Stomach (tissue), 19 donors: ENCODE measurements at places on chromosomes 4 and X. TPM values are rescaled to one million over a fixed set of nuclear protein-coding genes. Genes with fewer than 3 reads are reported as not detected.
A peak's percentile ranks its signal among the peaks of the same experiment; 100 is the strongest.

DNA sequence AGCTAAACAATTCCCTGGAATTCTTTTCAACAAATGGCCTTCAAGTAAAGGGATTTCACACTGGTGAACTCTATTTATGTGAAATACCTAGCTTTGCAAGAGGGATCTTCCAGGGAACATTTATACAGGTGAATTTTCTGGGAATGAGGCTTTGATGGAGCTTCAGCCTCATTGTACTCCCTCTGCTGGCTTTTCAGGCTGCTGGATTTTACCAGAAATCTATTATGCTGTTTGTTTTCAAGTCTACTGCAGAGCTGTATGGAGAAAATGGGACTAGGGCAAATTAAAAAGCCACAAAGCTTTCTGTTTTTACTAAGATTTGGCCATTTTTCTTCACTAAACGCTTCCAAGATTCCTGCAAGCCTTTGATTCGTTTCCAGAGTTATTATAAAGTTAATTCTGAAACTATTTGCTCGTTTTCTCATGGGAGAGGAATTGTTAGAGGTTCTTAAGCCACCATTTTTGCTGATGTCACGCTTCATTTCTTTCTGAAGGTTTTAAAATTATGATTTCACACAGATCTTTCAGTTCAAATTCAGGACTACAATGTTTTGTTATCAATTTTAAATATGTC is 31.6 kb downstream of the KDM6A start:
- H3K4me3 ChIP-seq, result no peak overlapping the region
- H3K36me3 ChIP-seq, result no peaks in the 10 kb centered on the region
- H3K27me3 ChIP-seq, result no peaks in the 10 kb centered on the region
- no peak for DNase-seq
- H3K27ac ChIP-seq, result no peak overlapping the region
- H3K4me1 ChIP-seq, result no peaks in the 10 kb centered on the region

GRCh38 chrX:25976683-25977310 is 161.3 kb upstream of the MAGEB18 start:
- no peaks in the 10 kb centered on the region for H3K4me1 ChIP-seq
- no peak overlapping the region for H3K4me3 ChIP-seq
- no peak for DNase-seq
- no peaks in the 10 kb centered on the region for H3K36me3 ChIP-seq

DNA sequence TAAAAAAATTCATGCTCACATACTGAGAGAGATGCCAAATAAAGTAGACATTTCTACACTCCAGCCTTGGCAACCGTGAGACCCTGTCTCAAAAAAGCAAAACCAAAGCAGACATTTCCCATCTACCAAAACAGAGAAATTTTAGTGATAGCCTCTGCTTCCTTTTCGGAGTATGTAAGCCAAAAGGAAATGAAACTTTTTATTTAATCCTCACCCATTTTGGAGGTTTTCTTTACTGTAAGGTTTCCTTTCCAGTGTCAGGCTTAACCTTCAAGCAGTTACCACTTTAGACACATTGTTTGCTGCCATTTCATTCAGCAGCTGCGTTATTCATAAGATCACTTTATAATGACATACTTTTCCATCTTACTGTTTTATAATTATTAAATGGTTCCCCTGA is 15.9 kb downstream of the ADD1 start:
- H3K27ac ChIP-seq, result peak overlapping the region; percentile 1
- H3K4me3 ChIP-seq, result no peak overlapping the region
- peaks cover 100% of the 10 kb centered on the region for H3K4me1 ChIP-seq
- H3K27me3 ChIP-seq, result no peaks in the 10 kb centered on the region

The HSD17B10 gene
- 20.0 TPM for total RNA-seq

GRCh38 chrX:17689971-17690409 is 47.3 kb upstream of the SCML1 start:
- no peaks in the 10 kb centered on the region for H3K27me3 ChIP-seq
- no peak overlapping the region for H3K4me3 ChIP-seq
- peak; percentile 41 for DNase-seq

DNA sequence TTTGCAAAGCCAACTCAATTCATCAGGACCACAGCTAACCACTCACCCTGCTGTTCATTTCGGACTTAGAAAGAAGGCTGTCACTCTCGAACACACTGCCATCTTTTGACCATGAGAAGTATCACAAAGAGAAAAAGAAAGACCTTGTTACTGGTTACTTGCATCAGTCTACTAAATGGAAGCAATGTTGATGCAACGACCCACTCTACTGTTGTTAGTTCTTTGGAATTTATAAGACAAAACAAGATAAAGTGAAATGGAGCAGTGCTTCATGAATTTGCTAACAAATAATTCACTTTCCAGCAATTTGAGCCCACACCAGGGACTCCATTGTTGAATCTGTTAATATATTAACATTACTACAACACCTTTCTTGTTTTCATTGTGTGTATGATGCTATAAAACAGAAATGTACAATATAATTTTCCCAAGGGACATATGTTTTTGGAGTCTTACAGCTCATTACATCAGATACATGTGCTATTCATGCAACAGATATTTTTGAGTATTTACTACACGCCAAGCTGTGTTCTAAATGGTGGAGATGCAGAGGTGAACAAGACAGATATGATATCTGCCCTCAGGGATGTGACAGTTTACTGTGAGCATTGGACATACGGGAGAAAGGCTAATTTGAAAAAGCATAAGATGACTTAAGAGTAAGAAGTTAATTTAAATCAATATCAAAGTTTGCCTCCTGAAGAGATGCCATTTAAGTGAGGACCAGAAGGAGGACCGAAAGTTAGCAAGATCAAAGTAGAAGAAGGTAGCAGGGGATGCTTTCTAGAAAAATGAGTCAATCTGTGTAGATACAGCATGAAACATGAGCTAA is 87.2 kb downstream of the AREG start:
- H3K27ac ChIP-seq, result no peak overlapping the region
- H3K4me3 ChIP-seq, result no peak overlapping the region
- H3K4me1 ChIP-seq, result no peaks in the 10 kb centered on the region
- no peak for DNase-seq

The HTN3 gene
- total RNA-seq, result not detected

The KLHL13 gene
- 5.5 TPM for total RNA-seq

DNA sequence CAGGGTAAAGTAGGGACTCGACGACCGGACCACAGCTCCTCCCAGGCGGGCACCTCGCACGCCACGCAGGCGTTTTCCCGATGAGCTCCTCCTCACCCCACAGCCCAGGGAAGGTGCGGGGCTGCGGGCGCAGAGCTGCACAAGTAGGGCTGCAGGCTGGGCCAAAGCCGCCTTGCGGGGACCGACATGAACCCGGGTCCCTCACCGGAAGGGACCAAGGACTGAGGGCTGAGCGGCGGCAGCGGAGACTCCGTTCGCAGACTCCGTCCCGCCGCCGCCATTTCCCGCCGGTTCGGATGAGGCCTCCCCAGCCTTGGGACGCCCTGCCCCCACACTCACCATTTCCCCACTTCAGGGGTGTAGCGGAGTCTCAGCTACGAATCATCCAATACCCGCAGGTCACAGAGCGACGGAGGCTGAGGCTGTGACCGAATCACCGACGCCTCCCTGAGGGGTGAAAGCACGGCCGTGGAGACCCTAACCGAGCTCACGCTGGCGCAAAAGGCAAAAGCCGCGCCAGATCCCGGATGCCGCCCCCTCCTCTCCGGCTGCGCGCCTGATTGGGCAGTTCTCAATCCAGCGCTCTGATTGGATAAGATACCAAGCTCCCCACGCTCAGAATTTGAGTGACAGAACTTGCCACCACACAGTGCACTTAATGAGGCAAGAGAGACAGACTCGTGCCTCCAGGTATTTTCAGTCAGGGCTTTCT is at the start of gene ZNF732:
Gene ZNF732 (minus strand): TSS at position 506 of the 712 bp plus-strand sequence. CDS start 164 bp downstream, at position 342.
- no peaks in the 10 kb centered on the region for H3K36me3 ChIP-seq
- peak; percentile 93 for DNase-seq
- peak within 1 kb of the TSS; percentile 25 for H3K4me3 ChIP-seq
- peaks cover 31% of the 10 kb centered on the region for H3K27me3 ChIP-seq

The FBXO8 gene
- 104 TPM for total RNA-seq

The STEEP1 gene
- 57.1 TPM for total RNA-seq

- no peak overlapping the region for H3K27ac ChIP-seq
Measured at GRCh38 chr4:94544811-94545210, 93.1 kb downstream of the PDLIM5 start.

The SLC16A2 gene
- total RNA-seq, result 0.89 TPM

The ADGRG4 gene
- total RNA-seq, result 1.8 TPM

The NAP1L2 gene
- total RNA-seq, result 7.6 TPM

DNA sequence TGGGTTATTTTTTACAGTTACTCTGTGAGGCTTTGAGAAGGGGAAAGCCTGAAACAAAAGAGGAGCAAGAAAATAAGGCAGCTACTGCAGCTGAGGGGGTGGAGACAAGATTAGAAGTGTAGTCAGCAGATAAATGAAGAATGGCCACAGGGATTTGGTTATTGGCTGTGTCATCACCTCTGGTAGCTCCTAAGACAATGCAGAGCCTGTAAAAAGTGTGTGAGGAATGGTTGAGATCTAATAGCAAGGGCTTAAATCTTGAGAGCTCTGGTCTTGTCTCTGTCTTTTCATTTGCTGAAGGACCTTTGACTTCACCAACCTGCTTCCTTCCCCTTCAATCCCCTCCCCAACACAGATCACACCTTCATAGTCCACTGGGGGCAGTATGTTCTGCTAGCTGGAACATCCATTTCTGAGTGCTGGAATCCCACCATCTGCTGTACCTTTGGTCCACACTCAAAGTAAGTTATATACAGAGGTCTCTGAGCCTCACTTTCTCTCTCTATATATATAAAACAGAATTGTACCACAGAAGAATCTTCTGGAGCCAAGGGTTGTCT is 213.7 kb upstream of the ZIC3 start:
- H3K36me3 ChIP-seq, result no peaks in the 10 kb centered on the region
- no peaks in the 10 kb centered on the region for H3K4me1 ChIP-seq
- H3K27me3 ChIP-seq, result no peaks in the 10 kb centered on the region
- no peak for DNase-seq
- H3K27ac ChIP-seq, result no peak overlapping the region
- H3K4me3 ChIP-seq, result no peak overlapping the region

DNA sequence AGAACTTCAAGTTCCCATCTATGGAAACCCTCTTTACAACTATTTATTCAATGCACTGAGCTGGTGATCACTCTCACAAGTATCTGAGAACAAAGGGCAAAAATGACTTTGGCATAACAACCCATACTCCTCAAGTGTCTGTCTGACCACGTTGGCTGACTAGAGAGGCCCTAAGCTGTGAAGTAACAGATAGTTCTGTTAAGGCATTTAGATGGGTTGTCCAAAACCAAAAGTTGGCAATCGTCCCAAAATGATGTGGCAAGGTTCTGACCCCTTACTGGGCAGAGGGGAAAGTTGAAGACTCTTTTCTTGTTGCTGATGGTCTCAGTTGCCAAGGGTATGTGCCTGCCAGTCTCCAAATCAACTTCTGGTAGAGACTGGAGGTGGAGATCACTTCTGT is 524.8 kb downstream of the PPARGC1A start:
- no peak for DNase-seq

- H3K27me3 ChIP-seq, result no peaks in the 10 kb centered on the region
- no peak for DNase-seq
- no peaks in the 10 kb centered on the region for H3K4me1 ChIP-seq
- no peak overlapping the region for H3K27ac ChIP-seq
- no peak overlapping the region for H3K4me3 ChIP-seq
- H3K36me3 ChIP-seq, result peaks cover 12% of the 10 kb centered on the region
Measured at GRCh38 chrX:154779261-154779660, 16.6 kb downstream of the DKC1 start.

DNA sequence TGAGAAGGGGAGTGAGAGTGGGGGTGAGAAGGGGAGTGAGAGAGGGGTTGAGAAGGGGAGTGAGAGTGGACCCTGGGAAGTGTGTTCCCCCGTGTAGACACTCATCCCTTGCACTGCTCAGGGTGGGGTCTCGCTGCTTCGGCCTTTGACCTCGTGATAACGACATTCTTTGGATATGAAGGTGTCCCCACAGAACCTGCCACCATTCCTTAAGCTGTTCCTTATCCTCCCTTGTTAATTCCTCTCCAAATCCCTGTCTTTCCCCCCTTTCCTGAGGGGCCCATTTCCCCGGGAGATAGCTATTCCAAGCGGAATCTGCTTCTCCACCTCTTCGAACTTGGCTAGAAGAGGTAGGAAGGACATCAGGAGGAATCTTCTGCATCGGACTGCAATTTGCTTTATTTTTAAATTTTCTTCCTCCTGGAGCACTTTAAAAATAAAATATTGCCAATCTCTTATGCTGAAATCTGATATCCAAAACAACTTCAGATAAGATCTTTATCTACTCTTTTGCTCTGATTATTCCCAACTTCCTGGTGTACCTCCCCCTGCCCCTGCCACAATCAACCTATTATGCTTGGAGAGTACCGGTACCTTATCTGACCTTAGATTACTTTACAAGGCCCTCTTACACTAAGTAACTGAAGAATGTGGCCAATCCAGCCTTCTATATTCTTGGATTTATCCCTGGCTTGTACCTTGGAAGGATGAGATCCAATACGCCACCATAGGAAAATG is 15.6 kb downstream of the TRIML1 start:
- H3K27me3 ChIP-seq, result no peaks in the 10 kb centered on the region
- no peak overlapping the region for H3K4me3 ChIP-seq
- no peak for DNase-seq
- no peaks in the 10 kb centered on the region for H3K36me3 ChIP-seq

- DNase-seq, result peak; percentile 50
- H3K4me3 ChIP-seq, result peak overlapping the region; percentile 79
- no peaks in the 10 kb centered on the region for H3K27me3 ChIP-seq
Measured at GRCh38 chrX:135345107-135345589, 35.9 kb downstream of the ETDC start.
